T-helper 2 cell treated with Interferon-gamma antibody and Interleukin-4, amounts not matched to agents 5 μg/mL and 100 μg/mL, for 36 hours (primary cell): ENCODE measurements at places on chromosomes 16 and 17.
A peak's percentile ranks its signal among the peaks of the same experiment; 100 is the strongest.

- DNase-seq: no peak
- H3K4me1 ChIP-seq: no peaks in the 10 kb centered on the region
- no peak overlapping the region for H3K4me3 ChIP-seq
- H3K27me3 ChIP-seq: no peaks in the 10 kb centered on the region
Measured at GRCh38 chr17:69655902-69656301, 241.4 kb downstream of the MAP2K6 start.

GRCh38 chr16:56190048-56190676, 1.1 kb upstream of the GNAO1 start:
- DNase-seq: no peak
- H3K4me3 ChIP-seq: peak overlapping the region; percentile 53
- H3K4me1 ChIP-seq: peaks cover 20% of the 10 kb centered on the region
- H3K27ac ChIP-seq: no peak overlapping the region

- no peaks in the 10 kb centered on the region for H3K36me3 ChIP-seq
- no peak for DNase-seq
- no peaks in the 10 kb centered on the region for H3K4me1 ChIP-seq
- H3K27ac ChIP-seq: no peak overlapping the region
- no peaks in the 10 kb centered on the region for H3K27me3 ChIP-seq
Measured at GRCh38 chr16:81175325-81175891, 63.1 kb upstream of the BCO1 start.

- H3K27me3 ChIP-seq: peaks cover 12% of the 10 kb centered on the region
- no peak for DNase-seq
- no peak overlapping the region for H3K4me3 ChIP-seq
- no peaks in the 10 kb centered on the region for H3K36me3 ChIP-seq
Measured at GRCh38 chr17:6815775-6816174, 15.8 kb downstream of the TEKT1 start.

DNA sequence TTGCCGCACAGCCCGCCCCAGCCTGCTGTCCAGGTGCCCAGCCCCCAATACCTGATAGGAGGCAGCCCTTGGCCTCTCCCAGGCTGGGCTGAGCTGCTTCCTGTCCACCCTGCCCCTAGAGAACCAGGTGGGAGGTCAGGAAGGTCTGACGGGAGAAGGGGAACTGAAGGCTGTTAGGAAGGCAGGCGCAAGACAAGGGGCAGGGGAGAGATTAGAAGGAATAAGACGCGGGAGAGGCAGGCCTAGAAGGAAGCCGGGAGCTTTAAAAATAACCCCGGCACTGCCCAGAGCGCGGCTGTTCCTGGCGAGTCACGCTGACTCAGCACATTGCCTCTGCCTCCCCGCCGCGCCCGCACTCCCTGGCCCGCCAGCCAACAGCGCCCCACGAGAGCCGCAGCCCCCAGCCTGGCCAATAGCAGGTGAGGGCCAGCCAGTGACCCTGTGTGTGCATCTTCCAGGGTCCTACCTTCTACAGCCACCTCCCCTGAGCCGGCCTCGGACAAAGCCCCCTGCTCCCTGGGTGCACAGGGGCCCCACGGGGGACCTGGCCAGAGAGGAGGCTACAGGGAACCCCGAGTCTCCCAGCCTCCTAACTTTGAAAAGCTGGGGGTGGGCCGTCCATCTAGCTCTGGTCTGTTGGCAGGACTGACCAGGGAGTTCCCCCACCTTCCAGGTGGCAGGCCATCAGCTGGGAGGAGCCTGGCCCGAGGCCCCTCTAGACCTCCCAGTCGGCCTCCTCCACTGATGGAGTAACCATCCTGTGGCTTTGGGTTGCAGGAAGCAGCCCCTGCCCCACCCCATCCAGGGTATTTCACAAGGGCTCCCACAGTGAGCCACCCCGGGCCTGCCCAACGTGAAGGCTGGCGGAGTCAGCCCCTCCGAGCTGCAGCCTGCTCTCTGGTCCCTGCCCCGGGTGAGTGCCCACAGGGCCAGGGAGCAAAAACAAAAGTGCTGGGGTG, 4.0 kb downstream of the MAFG start:
- H3K4me3 ChIP-seq: peak overlapping the region; percentile 9
- DNase-seq: no peak
- peaks cover 12% of the 10 kb centered on the region for H3K36me3 ChIP-seq
- H3K27ac ChIP-seq: peak overlapping the region; percentile 77
- H3K27me3 ChIP-seq: no peaks in the 10 kb centered on the region

- H3K4me3 ChIP-seq: no peak overlapping the region
- no peaks in the 10 kb centered on the region for H3K27me3 ChIP-seq
- H3K27ac ChIP-seq: no peak overlapping the region
- DNase-seq: no peak
- H3K4me1 ChIP-seq: no peaks in the 10 kb centered on the region
- no peaks in the 10 kb centered on the region for H3K36me3 ChIP-seq
Measured at GRCh38 chr16:83568345-83568744, 239.4 kb upstream of the HSBP1 start.

- no peak for DNase-seq
- H3K27ac ChIP-seq: peak overlapping the region; percentile 62
- H3K4me3 ChIP-seq: no peak overlapping the region
- no peaks in the 10 kb centered on the region for H3K27me3 ChIP-seq
- peaks cover 33% of the 10 kb centered on the region for H3K4me1 ChIP-seq
Measured at GRCh38 chr16:57123974-57124674, 31.7 kb downstream of the CPNE2 start.

DNA sequence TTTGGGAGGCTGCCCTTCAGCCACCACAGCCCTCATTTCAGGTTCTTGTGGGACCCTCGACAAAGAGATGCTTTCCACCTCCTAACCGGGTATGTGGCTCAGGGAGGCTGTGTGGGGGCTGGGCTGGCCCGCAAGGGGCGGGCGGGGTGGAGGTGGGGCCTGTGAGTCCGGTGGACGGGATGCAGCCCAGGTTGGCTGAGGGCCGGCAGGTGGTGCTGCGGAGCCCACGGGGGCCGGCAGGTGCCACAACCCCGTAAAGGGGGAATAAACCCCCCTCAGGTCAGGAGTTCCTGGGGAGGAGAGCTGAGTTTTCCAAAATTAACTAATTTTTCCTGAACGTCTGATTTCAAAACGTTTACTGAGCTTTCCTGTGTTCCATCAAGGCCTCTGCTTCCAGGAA, 4.9 kb upstream of the CIAO3 start:
- H3K4me1 ChIP-seq: no peaks in the 10 kb centered on the region
- no peak overlapping the region for H3K27ac ChIP-seq

DNA sequence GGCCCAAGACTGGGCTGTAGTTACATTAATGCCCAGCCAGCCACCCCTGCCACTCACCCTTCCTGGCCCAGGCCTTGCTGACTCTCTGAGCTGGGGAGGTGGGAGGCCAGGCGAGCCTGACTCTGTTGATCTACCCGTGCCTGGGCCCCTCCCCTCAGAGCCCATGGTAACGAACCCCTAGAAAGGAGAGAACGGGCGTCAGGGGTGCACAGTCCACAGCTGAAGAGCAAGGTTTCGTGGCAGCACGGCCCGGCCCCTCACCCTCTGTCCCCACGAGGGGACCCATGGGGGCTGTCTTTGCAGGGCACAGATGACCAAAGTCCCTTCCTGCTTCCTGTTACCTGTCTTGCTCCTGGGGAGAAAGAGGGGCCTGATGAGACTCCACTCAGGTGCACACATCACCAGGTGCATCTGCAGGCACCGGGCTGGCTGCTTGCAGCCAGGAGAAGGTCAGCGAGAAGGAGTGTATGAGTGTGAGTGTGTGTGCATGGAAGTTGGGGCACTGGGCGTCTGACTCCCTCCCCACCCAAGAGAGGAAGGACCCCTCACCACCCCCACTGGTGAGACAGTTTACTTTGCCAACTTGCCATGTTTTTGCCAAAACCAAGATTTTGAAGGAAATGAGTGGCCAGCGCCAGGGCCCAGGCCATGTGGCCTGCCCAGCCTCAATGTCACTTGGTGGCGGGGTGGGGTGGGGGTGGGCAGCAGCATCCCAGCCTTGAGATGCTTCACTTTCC, 359.1 kb downstream of the SEC14L1 start:
- H3K4me1 ChIP-seq: peaks cover 3% of the 10 kb centered on the region
- peaks cover 41% of the 10 kb centered on the region for H3K36me3 ChIP-seq
- no peaks in the 10 kb centered on the region for H3K27me3 ChIP-seq
- no peak for DNase-seq
- no peak overlapping the region for H3K27ac ChIP-seq

GRCh38 chr16:26031286-26031685, 339.5 kb downstream of the HS3ST4 start:
- no peak overlapping the region for H3K4me3 ChIP-seq
- no peaks in the 10 kb centered on the region for H3K36me3 ChIP-seq
- no peaks in the 10 kb centered on the region for H3K27me3 ChIP-seq
- no peaks in the 10 kb centered on the region for H3K4me1 ChIP-seq
- no peak overlapping the region for H3K27ac ChIP-seq

DNA sequence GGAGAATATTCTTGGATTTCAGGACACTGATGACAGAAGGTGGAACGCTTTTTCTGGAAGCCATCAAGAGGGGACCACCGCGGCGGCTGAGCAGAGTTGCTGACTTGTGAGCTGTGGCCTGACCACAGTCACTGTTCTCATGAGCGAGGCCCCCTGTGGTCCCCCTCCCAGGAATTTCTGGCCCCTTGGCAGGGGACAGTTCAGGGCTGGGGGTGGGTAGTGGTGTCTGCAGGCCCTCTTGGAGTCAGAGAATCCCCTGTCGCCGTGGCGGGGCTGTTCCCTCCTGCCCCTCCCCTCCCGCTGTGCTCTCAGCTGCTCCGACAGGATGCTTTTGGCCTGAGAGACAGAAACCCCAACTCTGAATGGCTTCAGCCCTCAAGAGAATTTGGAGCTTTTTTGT, 292.0 kb downstream of the SEC14L1 start:
- peaks cover 32% of the 10 kb centered on the region for H3K36me3 ChIP-seq
- H3K27ac ChIP-seq: peak overlapping the region; percentile 26
- peaks cover 75% of the 10 kb centered on the region for H3K4me1 ChIP-seq
- DNase-seq: no peak
- H3K27me3 ChIP-seq: no peaks in the 10 kb centered on the region
- H3K4me3 ChIP-seq: peak overlapping the region; percentile 24

- H3K4me3 ChIP-seq: no peak overlapping the region
- DNase-seq: no peak
- no peaks in the 10 kb centered on the region for H3K36me3 ChIP-seq
- no peaks in the 10 kb centered on the region for H3K4me1 ChIP-seq
- no peak overlapping the region for H3K27ac ChIP-seq
Measured at GRCh38 chr17:46782250-46782953, 36.1 kb downstream of the WNT3 start.

DNA sequence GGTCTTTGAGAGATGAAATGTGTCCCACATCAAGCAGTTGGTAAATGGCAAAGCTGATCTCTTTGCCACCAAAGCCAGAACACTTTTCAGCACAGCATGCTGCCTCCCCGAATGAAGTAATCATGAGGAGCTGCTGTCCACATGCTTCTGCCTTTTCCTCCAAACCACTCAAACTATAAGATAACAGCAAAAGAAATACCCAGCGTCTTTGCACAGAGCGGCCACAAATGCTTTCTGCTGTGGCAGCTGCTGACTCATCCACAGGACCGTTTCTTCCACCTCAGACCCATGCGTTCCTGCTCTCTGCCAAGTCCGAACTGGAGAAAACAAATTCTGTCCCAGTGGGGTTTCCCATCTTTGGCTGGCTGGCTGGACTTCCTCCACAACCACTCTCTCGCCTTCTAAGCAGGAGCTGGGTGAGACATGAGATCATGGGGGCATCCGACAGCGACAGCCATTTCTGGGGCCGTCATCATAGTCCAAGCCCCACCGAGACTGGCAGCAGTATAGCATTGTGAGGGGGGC, 27.1 kb downstream of the TBC1D3B start:
- no peaks in the 10 kb centered on the region for H3K36me3 ChIP-seq
- no peak overlapping the region for H3K27ac ChIP-seq
- peaks cover 3% of the 10 kb centered on the region for H3K4me1 ChIP-seq
- no peak for DNase-seq

DNA sequence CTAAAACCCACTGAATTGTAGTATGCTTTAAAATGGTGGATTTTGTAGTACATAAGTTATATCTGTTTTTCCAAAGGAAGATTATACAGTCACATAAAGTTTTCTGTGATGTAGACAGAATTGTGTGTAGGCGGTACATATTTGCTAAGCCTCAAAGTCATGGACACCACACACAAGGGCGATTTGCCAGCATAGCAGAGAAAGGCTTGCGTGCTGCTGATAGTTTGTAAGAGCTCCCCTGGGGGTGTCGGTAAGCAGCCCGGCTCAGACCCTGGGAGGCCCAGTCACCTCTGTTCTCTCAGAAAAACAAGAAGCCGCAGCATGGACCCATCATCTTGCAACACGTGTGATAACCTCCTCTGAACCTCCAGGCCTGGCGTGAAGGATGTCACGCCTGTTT, 38.3 kb upstream of the AKTIP start:
- H3K36me3 ChIP-seq: no peaks in the 10 kb centered on the region
- DNase-seq: no peak
- peaks cover 13% of the 10 kb centered on the region for H3K4me1 ChIP-seq
- peaks cover 8% of the 10 kb centered on the region for H3K27me3 ChIP-seq

GRCh38 chr17:64537488-64537887, 30.7 kb downstream of the CEP95 start:
- H3K27ac ChIP-seq: no peak overlapping the region
- no peak for DNase-seq
- H3K4me3 ChIP-seq: no peak overlapping the region
- peaks cover 49% of the 10 kb centered on the region for H3K36me3 ChIP-seq
- H3K27me3 ChIP-seq: no peaks in the 10 kb centered on the region
- H3K4me1 ChIP-seq: peaks cover 3% of the 10 kb centered on the region

DNA sequence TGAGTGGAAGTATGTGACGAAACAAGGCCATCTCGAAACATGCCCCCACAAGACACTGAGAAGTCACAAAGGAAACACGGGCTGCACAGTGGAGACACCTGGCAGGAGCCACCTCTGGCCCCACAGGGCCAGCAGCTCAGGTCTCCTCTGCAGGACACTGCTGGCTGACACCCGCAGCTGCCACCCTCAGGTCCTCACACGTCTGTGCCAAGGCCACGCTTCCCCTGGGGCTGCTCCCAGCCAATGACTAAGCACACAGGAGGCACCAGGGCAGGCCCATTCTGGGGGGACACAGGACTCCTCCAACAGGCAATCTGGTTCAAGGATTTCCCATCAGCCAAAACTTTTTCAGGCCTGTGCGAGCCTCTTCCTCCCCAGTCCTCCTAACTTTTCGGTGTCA, 36.4 kb downstream of the MBTPS1 start:
- peaks cover 7% of the 10 kb centered on the region for H3K4me1 ChIP-seq
- no peak for DNase-seq
- no peak overlapping the region for H3K27ac ChIP-seq
- no peaks in the 10 kb centered on the region for H3K27me3 ChIP-seq
- H3K4me3 ChIP-seq: no peak overlapping the region

GRCh38 chr17:9928601-9929333, 23.7 kb upstream of the RCVRN start:
- H3K27ac ChIP-seq: no peak overlapping the region
- H3K36me3 ChIP-seq: no peaks in the 10 kb centered on the region
- no peaks in the 10 kb centered on the region for H3K27me3 ChIP-seq
- H3K4me1 ChIP-seq: peaks cover 2% of the 10 kb centered on the region
- no peak for DNase-seq
- no peak overlapping the region for H3K4me3 ChIP-seq

GRCh38 chr16:86038926-86039310, 140.0 kb downstream of the IRF8 start:
- no peak overlapping the region for H3K4me3 ChIP-seq
- H3K4me1 ChIP-seq: peaks cover 5% of the 10 kb centered on the region
- peak; percentile 68 for DNase-seq
- peaks cover 7% of the 10 kb centered on the region for H3K27me3 ChIP-seq
- no peak overlapping the region for H3K27ac ChIP-seq
- no peaks in the 10 kb centered on the region for H3K36me3 ChIP-seq

GRCh38 chr17:74918906-74919305, 4.1 kb downstream of the USH1G start:
- H3K36me3 ChIP-seq: no peaks in the 10 kb centered on the region
- DNase-seq: no peak
- H3K27me3 ChIP-seq: peaks cover 28% of the 10 kb centered on the region
- H3K27ac ChIP-seq: no peak overlapping the region
